ENCODE measurements at places on chromosomes 12 and 14. TPM values are rescaled to one million over a fixed set of nuclear protein-coding genes. Genes with fewer than 3 reads are reported as not detected.

GRCh38 chr12:120842595-120842994, 61.6 kb downstream of the SPPL3 start:
- no peaks in the 10 kb centered on the region for H3K27me3 ChIP-seq
- H3K27ac ChIP-seq, result no peak overlapping the region
- no peak for DNase-seq
- H3K4me1 ChIP-seq, result no peaks in the 10 kb centered on the region
- H3K4me3 ChIP-seq, result no peak overlapping the region

DNA sequence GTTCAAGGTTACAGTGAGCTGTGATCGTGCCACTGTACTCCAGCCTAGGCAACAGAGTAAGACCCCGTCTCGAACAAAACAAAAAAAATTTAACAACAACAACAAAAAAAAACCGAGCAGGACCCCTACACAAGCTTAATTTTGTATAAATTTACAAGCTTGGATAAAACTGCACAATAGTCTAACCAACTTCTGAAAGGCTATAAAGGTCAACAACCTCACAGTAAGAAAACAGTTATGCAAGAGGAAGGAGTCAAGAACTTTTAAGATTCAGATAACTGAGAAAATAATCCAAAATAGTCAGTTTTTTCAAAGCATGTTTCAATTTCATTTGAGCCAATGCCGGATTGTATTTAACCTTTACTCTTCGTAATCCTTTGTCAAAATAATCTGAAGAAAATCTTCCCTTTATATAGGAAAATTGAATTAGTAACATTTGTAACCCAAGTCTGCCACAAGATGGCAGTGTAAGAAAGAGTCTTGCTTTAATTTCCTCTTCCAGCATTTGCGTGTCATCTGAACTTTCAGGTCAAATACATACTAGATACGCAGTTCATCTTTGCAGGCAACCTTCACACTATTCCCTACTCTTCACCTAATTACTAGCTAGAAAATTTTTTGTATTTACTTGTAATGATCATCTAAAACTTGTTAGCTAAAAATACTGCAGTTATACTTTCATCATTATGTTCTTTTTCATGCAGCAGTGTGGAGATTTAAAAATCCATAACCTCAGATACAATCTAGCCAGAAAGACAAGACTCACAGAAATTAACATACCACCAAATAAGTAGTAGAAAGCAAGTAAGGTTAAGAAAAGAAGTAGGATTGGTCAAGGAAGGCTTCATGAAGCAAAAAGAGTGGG, 5.8 kb downstream of the CCNB1IP1 start:
- peak overlapping the region; percentile 36 for H3K27ac ChIP-seq
- no peak overlapping the region for H3K4me3 ChIP-seq
- H3K36me3 ChIP-seq, result no peaks in the 10 kb centered on the region
- DNase-seq, result no peak
- no peaks in the 10 kb centered on the region for H3K27me3 ChIP-seq

GRCh38 chr14:68593806-68594536, 198.9 kb downstream of the ZFP36L1 start:
- H3K27ac ChIP-seq, result no peak overlapping the region
- H3K27me3 ChIP-seq, result no peaks in the 10 kb centered on the region
- peaks cover 2% of the 10 kb centered on the region for H3K4me1 ChIP-seq
- no peaks in the 10 kb centered on the region for H3K36me3 ChIP-seq
- no peak overlapping the region for H3K4me3 ChIP-seq

- no peak overlapping the region for H3K27ac ChIP-seq
- no peaks in the 10 kb centered on the region for H3K4me1 ChIP-seq
- no peaks in the 10 kb centered on the region for H3K27me3 ChIP-seq
- DNase-seq, result no peak
Measured at GRCh38 chr14:47466916-47467315, 208.5 kb downstream of the MDGA2 start.

DNA sequence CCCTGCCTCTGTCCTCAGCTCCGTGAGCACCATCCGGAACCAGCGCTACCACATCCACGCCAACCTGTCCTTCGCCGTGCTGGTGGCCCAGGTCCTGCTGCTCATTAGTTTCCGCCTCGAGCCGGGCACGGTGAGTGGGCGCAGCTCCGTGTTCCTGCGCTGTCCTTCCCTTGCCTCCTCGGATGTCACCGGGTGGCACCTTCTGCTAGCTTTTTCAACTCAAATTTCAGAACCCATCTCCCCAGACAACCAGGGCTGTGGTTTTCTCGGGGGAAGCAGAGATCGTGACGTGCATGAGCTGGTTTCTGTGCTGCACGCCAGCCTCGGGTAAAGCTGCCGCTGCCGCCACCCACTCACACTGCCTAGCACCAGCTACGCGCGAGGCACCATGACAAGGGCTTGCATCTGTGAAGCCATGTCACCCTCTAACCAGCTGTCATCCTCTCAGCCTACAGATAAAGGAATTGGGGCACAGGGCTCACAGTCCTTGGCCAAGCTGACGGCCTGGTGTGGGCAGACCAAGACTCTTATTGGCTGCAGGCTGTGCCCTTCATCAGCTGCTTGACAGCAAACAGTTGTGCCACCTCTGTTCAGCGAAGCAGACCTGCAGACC, 152.1 kb downstream of the ADGRD1 start:
- H3K4me3 ChIP-seq, result no peak overlapping the region
- H3K27me3 ChIP-seq, result no peaks in the 10 kb centered on the region
- no peak overlapping the region for H3K27ac ChIP-seq
- no peaks in the 10 kb centered on the region for H3K36me3 ChIP-seq
- no peak for DNase-seq
- H3K4me1 ChIP-seq, result no peaks in the 10 kb centered on the region

GRCh38 chr12:71063087-71063486, 94.7 kb downstream of the TSPAN8 start:
- H3K27ac ChIP-seq, result no peak overlapping the region
- no peak overlapping the region for H3K4me3 ChIP-seq
- H3K4me1 ChIP-seq, result no peaks in the 10 kb centered on the region
- H3K27me3 ChIP-seq, result no peaks in the 10 kb centered on the region
- no peak for DNase-seq

- no peak overlapping the region for H3K27ac ChIP-seq
- no peak for DNase-seq
- no peaks in the 10 kb centered on the region for H3K27me3 ChIP-seq
- no peaks in the 10 kb centered on the region for H3K36me3 ChIP-seq
Measured at GRCh38 chr14:98503086-98503815, 768.7 kb downstream of the BCL11B start.

- no peak for DNase-seq
- no peaks in the 10 kb centered on the region for H3K27me3 ChIP-seq
- H3K4me3 ChIP-seq, result no peak overlapping the region
- H3K36me3 ChIP-seq, result no peaks in the 10 kb centered on the region
- no peak overlapping the region for H3K27ac ChIP-seq
Measured at GRCh38 chr12:108313241-108313605, 25.9 kb downstream of the CMKLR1 start.

Gene TDRD9
- total RNA-seq, result 2.7 TPM

Gene IL26
- not detected for total RNA-seq

Gene ARHGDIB
- 119 TPM for total RNA-seq

Gene HNF1A
- not detected for total RNA-seq

Gene TRIM9
- 1.3 TPM for total RNA-seq

Gene CCDC38
- total RNA-seq, result not detected

Gene RTL1
- not detected for total RNA-seq

Gene FOXA1
- not detected for total RNA-seq

Gene C12orf50
- 0.48 TPM for total RNA-seq

Gene NKX2-1
- not detected for total RNA-seq

Gene OR4E2
- total RNA-seq, result not detected

Data from aorta (tissue), 5 donors.